ENCODE measurements at places on chromosomes 6 and 20.

GRCh38 chr6:15152700-15153099 lies 93.2 kb upstream of the JARID2 start:
- DNase-seq, result no peak

- no peak for DNase-seq
These were observed 40.7 kb upstream of the TAGAP start for GRCh38 chr6:159085396-159085895.

GRCh38 chr20:38152175-38152620 lies 12.9 kb downstream of the TGM2 start:
- DNase-seq, result no peak

DNA sequence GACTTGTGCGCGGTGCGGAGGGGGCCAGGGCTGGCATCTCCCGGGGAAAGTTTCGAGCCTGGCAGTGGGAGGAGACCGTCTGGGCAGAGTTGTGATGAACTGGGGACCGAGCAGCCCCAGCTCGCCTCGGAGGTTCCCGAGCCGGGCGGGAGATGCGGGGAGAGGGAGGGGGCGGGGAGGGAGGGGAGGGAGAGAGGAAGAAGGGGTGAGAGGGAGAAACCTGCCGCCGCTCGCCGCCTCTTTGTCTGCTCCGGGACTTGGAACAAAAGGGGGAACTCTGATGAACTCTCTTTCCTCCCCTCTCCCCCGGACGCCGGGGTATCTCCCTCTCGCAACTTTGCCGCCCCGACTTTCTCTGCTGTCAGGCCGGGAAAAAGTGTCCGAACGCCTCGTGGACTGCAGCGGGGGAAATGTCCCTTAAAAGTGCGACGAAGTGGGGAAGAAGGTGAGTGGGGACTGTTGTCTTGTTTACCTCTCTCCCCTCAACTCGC lies 72.7 kb downstream of the SOX4 start:
- no peak for DNase-seq

All from cortex of kidney (tissue), 1 donor.